ENCODE measurements at places on chromosomes 5 and 9.

DNA sequence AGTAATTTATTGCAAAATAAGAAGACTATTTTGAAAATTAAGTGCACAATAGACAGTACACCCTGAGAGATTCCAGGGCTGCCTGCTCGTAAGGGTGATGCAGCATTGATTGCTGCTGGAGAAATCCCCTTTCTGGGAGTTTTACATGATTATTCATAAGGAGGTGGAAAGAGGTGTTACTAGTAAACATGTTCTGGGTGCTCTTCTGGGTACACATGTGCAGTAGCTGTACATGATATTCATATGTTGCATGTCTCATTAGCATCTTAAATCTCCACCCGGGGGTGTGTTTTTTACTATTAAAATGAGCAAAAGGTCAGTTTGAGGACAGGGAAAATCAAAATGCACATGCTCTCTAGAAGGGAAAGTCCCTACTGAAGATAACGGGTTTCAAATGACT is 264.8 kb downstream of the CDK5RAP2 start:
- no peak for DNase-seq

DNA sequence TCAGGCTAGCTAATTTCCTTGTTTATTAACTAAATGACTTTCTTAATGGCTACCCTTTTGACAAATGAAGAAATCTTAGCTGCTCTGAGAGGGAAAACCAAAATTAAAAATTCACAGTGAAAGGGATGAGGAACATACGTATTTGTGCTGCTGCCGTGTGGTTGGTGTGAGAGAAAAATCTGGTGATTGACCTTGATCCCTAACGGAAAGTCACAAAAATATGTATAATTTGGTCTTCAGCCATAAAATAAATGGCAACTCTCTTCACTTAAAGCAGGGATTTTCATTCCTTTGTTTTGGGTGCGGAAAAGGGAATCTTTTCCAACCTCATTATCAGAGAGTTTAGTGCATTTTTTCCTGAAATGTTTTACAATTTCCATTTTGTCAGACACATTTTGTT is 40.4 kb downstream of the PAM start:
- peak; percentile 64 for DNase-seq

DNA sequence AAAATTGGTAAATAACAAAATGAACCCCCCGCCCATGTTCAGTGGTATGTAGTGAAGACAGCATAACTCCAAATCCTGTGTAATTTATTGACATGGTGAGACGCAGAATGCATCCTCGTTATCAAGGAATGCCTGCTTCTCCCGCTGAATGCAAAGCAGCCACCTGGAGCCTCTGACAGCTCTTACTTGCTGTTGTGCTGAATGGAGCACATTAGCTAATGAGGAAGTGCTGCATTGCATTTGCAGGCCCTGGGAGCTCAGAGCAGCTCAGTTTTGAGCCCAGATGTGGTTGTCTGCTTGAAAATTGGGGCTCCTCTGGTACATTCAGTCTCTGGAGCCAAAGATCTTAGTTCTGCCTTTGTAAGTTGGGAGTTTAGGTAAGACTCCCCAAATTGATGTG is 28.9 kb downstream of the PLAC8L1 start:
- DNase-seq, result no peak

- DNase-seq, result no peak
Measured at GRCh38 chr9:18427691-18428090, 46.3 kb upstream of the ADAMTSL1 start.

DNA sequence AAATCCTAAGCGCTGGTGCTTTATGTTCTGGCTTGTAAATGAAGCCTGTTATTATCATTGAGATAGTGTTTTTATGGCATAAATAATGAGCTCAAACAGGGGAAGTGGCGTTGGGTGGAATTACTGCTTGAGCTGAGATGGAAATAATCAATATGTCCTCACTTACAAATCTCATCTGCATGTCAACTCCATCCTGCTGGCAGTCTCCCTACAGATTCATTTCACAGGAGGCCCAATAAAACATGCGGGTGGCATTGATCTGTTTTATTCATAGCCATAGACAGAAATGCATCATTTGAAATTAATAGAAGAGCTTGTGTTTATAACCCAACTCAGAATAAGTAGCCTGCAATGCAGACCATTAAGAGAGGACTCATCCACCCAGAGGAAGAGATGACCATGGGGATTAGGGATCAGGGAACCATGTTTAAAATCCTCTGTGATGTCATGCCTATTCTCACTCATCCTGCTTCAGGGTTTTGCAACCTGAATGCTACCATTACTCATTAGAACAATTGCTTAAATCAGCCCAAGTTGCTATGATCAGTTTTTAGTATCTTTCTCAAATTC is 680.4 kb downstream of the TLR4 start:
- DNase-seq, result no peak

- no peak for DNase-seq
Measured at GRCh38 chr9:88197016-88197415, 58.7 kb upstream of the SPATA31C2 start.

GRCh38 chr9:97954550-97954989 is 16.6 kb upstream of the HEMGN start:
- no peak for DNase-seq

DNA sequence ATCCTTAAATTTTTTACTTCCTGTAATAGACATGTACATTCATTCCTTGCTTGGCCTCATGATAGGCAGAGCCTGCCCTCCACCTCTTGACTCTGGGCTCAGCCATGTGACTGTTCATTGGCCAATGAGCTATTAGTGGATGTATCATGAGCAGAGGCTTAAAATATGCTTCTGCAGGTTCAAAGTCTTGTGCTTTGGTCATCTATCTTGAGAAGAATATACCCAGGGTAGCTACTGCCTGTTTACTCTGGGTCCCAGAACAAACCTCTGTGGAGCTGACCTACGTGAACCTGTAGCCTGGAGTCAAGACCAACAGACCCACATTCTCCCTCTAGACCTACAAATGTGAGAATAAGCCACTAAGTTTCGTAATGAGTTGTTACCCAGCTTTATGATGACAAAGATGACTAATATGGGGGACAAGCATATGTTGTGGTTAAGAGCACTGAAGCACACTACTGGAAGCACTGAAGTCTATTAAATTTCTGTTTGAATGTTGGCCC is 244.4 kb downstream of the MAST4 start:
- DNase-seq, result no peak

DNA sequence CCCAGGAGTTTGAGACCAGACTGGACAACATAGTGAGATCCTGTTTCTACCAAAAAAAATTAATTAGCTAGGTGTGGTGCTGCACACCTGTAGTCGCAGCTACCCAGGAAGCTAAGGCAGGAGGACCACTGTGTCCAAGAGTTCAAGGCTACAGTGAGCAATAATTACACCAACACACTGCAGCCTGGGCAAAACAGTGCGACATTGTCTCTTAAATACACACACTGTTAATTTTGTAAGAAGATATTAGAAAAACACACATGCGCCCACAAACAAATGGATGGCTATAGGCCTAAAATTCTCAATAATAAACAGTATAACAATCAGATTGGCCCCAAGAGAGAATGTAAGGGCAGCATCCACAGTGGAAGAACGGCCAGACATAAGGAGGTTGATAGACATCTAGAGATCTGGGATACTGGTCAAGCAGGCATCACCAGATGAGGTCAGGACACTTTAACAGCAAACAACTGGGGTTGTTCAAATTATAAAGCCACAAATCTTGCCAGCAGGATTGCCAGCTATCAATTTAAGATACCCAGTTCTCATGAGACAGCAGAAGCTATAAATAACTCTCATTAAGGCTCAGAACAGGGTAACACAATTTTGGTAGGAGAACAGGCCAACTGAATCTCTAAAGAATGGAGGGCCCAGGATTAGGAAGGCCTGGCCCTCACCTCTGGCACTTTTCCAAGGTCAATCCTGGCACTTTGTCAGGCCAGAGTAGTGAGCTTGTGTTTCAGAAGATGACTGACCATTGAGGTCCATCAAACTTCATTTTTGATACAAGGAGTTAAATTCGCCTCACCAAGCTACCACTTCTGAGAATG is 29.5 kb downstream of the GOLPH3 start:
- DNase-seq, result no peak

- no peak for DNase-seq
Measured at GRCh38 chr5:106303911-106304310, 1366.8 kb downstream of the EFNA5 start.

GRCh38 chr9:96868709-96869108 is 14.4 kb upstream of the ZNF782 start:
- no peak for DNase-seq

DNA sequence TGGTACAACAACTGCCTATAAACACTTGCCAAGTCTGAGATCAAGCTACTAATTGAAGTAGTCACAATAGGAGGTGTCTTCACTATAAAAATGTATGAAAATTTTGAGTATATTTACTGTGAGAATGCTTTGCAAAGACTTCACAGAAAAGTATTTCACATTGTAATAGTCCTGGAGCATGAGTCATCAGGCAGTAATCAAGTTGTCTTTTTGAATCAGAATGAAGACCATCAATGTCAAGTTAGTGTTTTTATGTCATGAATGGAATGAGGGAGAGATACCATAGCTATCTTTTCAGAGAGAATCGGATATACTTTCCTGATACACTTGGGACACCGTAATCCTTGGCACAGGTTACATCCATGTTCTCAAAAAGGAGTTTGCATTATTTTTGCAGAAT is 466.9 kb upstream of the ARRDC3 start:
- no peak for DNase-seq

DNA sequence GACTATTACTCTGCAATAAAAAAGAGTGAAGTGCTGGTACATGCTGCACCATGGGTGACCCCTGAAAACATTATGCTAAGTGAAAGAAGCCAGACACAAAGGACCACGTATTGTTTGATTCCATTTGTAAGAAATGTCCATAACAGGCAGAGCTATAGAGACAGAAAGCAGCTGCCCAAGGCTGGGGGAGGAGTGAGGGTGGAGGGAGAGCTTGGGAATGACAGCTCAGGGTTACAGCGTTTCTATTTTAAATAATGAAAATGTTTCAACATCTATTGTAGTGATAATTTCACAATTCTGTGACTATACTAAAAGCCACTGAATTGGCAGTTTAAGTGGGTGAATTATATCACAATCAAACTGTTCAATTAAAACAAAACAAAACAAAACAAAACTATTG is 81.7 kb downstream of the MYO10 start:
- DNase-seq, result no peak

GRCh38 chr9:130938652-130939404 is at the start of gene FIBCD1:
Gene FIBCD1 (minus strand): TSS chr9:130939247. CDS start chr9:130938607, 640 bp downstream.
- DNase-seq, result no peak

GRCh38 chr9:1100945-1101344 is 50.8 kb downstream of the DMRT2 start:
- no peak for DNase-seq

DNA sequence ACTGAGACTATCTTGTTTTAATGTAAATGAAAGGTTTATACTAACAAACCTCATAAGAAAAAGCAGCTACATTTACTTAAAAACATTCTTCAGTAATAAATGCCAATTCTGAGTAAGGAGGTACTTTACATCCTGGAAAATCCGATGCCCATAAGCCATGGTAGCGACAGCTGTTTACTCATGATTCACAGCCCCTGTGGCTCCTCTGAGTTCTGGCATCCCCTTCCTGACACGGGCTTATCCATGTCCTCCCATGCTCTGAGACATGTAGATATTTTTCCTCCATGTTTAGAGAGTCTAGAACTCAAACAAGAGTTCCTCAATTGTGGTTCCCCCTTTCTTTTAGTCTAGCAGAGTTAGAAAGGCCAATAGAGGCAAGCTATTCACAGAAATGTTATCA is 63.1 kb upstream of the DEPDC1B start:
- DNase-seq, result no peak

GRCh38 chr5:40367255-40367654 is 312.5 kb upstream of the PTGER4 start:
- no peak for DNase-seq

GRCh38 chr5:151469386-151469785 is 22.0 kb downstream of the SLC36A1 start:
- no peak for DNase-seq

DNA sequence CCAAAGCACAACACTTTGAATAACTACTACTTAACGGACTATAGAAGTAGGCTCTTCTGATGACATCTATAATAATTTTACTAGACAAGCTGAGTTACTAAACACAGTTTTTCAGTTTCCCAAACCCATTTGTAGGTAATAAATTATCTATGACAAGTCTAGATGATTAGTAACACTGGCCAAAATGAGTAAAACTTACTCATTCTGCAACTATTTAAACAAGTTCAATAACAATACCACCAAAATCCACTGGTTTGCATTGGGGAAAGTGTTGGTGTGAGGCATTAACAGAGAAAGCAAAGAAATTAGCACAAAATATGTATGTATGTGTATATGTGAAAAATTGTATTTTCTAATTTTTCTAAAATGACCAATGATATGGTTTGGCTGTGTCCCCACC is 119.3 kb downstream of the NR2F1-AS1 start:
- no peak for DNase-seq

DNA sequence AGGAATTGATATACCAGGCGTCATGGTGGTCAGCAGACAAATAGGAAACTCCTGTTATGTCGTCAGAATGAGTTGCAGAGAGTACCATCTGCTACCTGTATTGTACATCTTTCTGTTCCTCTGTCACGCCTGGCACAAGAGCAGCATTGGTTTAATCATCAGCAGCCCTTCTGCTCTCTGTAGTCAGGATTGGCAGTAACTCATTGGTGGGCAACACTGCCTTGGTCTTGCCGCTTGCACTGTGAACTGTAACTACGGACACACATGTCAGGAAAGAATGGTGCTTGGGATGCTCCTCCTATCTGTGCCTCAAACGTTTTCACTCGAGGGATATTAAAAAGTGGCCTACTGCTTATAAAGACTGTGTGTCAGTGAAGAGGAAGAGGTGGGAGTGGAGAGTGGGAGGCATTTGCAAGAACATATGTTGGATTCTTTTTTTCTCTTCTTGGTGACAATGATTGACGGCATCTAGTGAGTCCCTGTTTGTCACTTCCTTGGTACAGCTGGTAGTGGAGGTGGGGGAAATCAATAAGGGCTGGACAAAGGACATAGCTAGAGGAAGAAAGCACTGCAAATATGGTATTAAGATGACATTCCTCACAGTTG is 76.6 kb downstream of the F2RL2 start:
- no peak for DNase-seq

DNA sequence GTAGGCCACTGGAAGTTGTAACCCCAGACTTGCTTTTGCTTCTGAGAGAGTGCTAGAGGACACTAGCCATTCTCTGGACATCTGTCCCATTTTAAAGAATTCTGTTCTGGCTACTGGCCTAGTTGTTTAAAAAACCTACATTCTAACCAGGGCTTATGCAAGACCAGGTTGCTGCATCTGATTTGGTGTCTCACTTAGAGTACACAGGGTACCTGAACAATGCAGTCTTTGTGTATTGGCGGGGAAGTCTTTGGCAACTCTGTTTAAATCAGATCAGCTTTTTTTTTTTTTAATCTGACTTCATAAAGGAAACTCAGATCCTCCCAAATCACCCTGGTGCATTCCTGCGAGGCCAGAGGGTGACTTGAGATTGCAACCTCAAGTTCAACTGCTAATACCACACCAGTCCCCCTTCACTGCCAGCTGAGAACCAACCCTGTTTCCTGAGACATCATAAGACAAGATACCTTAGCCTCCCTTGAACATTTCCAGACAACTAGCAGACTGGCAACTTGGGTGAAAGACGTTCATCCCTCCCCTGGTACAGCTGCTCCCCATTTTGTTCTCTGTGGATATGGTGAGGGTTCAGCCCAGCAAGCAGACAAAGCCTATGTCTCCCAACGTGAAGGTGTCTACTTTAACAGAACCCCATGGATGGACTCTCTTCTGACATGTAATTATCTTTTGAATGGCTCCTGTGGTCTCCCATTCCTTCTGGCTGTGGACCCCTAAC is 27.0 kb downstream of the SKP1 start:
- DNase-seq, result no peak

- DNase-seq, result no peak
Measured at GRCh38 chr9:5552301-5552700, 42.0 kb downstream of the PDCD1LG2 start.

Data from NCI-H446 treated with DMSO at 0.1 percent for 48 hours (cell line).